ENCODE measurements at places on chromosomes 5 and 9.

- DNase-seq, result no peak
Observed at GRCh38 chr5:157494178-157494832, 34.3 kb downstream of the NIPAL4 start.

DNA sequence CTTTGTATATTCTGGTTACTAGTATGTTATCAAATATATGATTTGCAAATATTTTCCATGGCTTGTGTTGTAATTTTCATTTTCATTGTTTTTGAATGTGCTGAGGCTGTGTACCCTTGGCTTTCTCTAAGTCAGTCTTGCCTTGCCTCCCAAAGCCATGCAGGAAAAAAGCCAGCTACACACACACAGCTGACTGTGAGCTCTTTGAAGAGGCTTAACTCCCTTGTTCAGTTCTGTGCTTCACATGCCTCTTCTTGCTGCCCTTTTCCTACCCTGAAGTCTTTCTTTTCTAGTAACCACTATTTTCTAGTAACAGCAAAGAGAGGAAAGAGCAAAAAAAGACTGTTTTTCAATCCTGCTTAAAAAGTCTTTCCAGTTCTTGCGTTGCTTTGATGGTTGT, 53.9 kb downstream of the KCNN2 start:
- no peak for DNase-seq

DNA sequence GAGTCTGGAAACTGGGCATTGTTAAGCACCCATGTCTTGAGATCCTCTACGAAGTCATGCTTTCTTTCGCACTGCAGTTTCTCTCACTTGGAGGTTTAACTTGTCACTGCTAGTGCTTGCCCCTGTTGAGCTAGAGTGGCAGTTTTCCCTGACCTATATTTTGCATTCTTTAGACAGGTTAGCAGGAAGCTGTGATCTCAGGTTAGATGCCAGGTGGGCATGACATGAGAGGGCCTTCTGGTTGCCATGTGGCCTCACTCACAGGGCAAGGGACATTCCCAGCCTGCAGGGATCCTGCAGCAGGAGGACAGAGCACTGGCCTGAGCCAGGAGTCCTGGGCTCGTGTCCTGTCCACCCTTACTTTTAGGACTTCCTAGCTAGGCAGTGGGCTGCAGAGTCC, 28.6 kb downstream of the SLC36A1 start:
- no peak for DNase-seq

- no peak for DNase-seq
Observed at GRCh38 chr5:97745817-97746216, 562.8 kb upstream of the RIOK2 start.

- DNase-seq, result no peak
Observed at GRCh38 chr5:135030123-135030955, 3.7 kb downstream of the PITX1 start.

- no peak for DNase-seq
Observed at GRCh38 chr5:135894276-135894675, 1.4 kb downstream of the IL9 start.

DNA sequence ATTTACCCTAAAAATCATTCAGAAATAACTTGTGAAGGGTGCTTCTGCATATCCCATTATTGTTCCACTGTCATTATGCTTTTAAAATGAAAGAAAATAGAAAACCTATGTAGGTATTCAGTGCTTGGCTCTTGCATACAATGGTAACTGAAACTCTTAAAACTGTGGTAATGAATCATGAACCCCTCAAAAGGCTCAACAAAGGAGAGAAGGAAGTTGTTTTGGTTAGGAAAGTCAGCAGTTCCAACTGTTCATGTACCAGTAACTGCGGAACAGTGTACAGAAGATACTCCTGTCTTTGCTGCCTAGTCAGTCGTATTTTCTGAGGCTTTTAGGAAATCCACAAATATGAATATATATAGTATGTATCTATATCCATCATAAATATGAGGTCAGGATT, 96.1 kb downstream of the OSMR start:
- no peak for DNase-seq

DNA sequence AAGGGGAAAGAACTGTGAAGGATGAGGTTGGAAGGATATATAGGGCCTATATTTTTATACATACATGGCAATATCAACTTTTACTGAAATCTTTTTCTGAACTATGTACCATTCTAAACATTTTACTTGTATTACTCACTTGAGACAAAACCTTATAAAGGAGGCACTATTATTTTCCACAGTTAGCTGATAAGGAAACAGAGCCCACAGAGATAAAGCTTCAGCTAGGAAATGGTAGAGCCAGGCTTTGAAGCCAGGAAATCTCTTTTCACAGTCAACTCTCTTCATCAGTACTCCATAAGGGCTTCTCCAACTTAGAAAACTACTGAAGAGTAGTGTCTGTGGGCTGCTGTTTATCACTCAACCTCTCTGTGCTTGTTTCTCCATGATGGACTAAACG, 613.7 kb downstream of the PRELID2 start:
- no peak for DNase-seq

- DNase-seq, result no peak
Observed at GRCh38 chr9:108515856-108516255, 339.9 kb downstream of the ACTL7B start.

DNA sequence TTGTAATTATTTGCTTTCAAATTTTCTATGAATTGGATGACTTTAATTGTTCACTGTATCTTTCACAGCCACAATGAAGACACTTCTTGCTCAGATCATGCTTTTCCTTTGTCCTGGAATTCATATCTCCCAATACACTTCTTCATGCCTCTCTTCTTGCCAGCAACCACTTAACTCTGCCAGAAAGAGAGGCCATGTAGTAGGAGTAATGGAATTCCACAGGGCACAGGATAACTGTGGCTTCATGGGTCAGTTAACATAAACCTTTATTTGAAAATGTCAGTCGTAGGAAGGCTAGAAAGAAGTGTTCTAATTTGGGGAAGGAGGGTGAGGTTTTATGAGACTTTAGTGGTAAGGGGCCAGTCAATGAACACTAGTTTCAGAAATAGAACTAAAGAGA, 190.3 kb downstream of the TMEM167A start:
- DNase-seq, result no peak
